ENCODE measurements at places on chromosomes 7 and 10. TPM values are rescaled to one million over a fixed set of nuclear protein-coding genes. Genes with fewer than 3 reads are reported as not detected.

MRLN gene
- total RNA-seq = not detected

TMEM176B gene
- total RNA-seq = 57.2 TPM

ZCCHC24 gene
- 31.2 TPM for total RNA-seq

COL26A1 gene
- 0.76 TPM for total RNA-seq

RPEL1 gene
- 0.12 TPM for total RNA-seq

MCU gene
- 39.4 TPM for total RNA-seq

ATRNL1 gene
- total RNA-seq = 0.26 TPM

TMEM139 gene
- total RNA-seq = 48.1 TPM

RBM33 gene
- total RNA-seq = 54.0 TPM

FOXP2 gene
- total RNA-seq = 9.0 TPM

GFRA1 gene
- total RNA-seq = 2.4 TPM

GTF2IRD1 gene
- 28.3 TPM for total RNA-seq

LRRC17 gene
- 22.9 TPM for total RNA-seq

TFPI2 gene
- total RNA-seq = 9.0 TPM

WEE2 gene
- not detected for total RNA-seq

ELMO1 gene
- total RNA-seq = 18.2 TPM

SYT15B gene
- total RNA-seq = 37.4 TPM

GNG11 gene
- total RNA-seq = 18.2 TPM

DEPP1 gene
- 33.9 TPM for total RNA-seq

LRRC4 gene
- total RNA-seq = 5.7 TPM

ITPRID1 gene
- not detected for total RNA-seq

ABCA13 gene
- total RNA-seq = 0.55 TPM

GIMAP1 gene
- 5.0 TPM for total RNA-seq

KIAA1549 gene
- 4.1 TPM for total RNA-seq

CYP3A7 gene
- total RNA-seq = 0.37 TPM

SEMA4G gene
- 18.9 TPM for total RNA-seq

GJD4 gene
- not detected for total RNA-seq

MEOX2 gene
- total RNA-seq = 25.2 TPM

SUN3 gene
- total RNA-seq = not detected

DRGX gene
- not detected for total RNA-seq

OPALIN gene
- total RNA-seq = not detected

OPN1SW gene
- not detected for total RNA-seq

FAM107B gene
- total RNA-seq = 75.6 TPM

OLAH gene
- total RNA-seq = 0.55 TPM

LAMB4 gene
- 0.37 TPM for total RNA-seq

Measured in left lung (tissue), 14 donors.